ENCODE measurements at places on chromosomes 12 and 14.

GRCh38 chr14:55721353-55721752 is 141.3 kb downstream of the KTN1 start:
- DNase-seq, result no peak

- DNase-seq, result no peak
Observed at GRCh38 chr14:63214417-63215196, 10.4 kb downstream of the RHOJ start.

DNA sequence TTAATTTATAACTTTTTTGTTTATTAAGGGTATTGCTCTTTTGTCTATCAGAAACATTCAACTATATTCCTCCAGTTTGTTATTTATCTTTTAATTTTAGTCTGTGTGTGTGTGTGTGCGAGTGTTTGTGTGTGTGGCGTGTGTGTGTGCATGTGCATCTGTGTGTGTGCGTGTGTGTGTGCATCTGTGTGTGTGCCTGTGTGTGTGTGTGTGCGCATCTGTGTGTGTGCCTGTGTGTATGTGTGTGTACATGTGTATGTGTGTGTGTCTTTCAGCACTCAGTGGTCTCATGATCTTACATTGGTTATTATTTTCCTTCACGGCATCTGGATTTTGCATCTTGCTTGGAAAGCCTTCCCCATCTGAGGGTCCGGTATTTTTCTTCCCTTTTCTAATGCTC is 281.1 kb upstream of the RTL1 start:
- DNase-seq, result no peak

- DNase-seq, result peak; percentile 75
Observed at GRCh38 chr12:106956048-106956578, 406 bp downstream of the TMEM263 start.

DNA sequence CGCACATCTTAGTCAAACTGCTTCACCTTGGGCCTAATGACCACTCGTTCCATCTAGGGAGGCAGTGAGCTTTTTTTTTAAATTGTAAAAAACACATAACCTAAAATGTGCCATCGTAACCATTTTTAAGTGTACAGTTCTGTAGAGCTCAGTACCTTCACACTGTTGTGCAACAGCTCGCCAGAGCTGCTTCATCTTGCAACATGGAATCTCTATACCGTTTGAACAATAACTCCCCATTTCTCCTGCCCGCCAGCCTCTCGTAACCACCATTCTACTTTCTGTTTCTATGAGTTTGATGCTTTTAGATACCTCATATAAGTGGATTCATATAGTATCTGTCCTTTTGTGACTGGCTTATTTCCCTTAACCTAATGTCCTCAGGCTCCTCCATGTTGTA is 196.2 kb downstream of the CHST11 start:
- DNase-seq, result no peak

GRCh38 chr12:46686267-46686942 is 139.4 kb downstream of the SLC38A4 start:
- DNase-seq, result no peak

GRCh38 chr12:51884676-51885229 is 3.1 kb upstream of the ANKRD33 start:
- no peak for DNase-seq

- DNase-seq, result no peak
Observed at GRCh38 chr12:73266206-73266605, 994.0 kb downstream of the TRHDE start.

DNA sequence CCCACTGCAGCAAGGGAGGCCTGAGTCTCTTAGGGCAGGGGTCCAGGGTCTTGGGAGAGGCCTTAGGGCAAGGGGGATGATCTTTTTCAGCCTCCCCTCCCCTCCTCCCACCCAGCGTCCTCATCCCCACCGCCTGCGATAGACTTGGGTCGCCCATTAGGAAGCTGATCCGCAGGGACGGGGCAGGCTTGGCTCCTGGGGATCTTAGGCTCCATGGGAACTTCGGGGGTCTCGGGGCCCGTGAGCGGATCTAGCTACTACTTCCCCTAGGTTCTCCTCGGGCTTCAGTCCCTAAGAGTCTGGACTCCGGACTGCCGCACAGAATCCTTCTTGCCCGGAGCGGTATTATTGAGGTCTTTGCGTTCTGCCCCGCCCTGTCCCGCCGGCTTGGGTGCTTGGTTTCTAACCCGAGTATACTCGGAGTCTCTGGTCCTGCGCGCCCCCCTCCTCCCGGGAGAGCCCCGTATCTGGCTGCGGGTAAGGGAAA is 2.2 kb upstream of the PTHLH start:
- DNase-seq, result no peak

DNA sequence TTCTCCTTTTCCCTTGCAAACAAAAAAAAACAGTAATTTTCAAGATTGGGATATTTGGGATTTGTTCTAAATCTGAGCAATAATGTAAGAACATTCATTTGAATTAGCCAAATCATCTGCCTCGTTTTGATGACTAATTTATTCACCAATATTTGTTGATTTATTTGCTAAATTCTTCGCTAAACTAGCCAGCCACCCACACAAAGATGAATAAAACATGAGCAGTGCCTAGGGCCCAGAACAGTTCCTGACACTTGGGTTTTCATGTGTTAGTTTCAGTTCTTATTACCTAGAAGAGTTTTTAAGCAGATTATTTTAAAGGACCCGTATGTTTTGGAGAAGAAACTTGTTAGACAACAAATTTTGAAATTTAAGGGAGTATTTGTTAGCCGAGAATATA is 1.4 kb downstream of the ETNK1 start:
- DNase-seq, result peak; percentile 43

DNA sequence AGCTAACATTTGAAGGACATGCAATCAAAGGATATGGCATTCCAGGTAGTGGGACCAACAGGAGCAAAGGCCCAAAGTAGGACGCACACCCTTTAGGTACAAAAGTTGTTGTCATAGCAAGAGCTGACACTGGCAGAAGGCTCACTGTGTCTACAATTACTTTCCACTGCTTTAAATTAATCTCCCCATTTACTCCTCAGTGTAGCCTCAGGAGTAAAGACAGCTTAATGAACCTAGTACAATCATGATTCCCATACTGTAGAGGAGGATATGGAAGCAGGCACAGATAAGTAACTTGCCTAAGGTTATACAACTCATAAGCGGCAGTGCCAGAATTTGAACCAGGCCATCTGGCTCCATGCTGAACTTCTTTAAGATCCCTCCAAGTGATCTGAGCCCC is 212.9 kb upstream of the SFSWAP start:
- no peak for DNase-seq

All from brain (organoid and tissue), 16 donors.